ENCODE measurements at places on chromosomes 2 and 18.

DNA sequence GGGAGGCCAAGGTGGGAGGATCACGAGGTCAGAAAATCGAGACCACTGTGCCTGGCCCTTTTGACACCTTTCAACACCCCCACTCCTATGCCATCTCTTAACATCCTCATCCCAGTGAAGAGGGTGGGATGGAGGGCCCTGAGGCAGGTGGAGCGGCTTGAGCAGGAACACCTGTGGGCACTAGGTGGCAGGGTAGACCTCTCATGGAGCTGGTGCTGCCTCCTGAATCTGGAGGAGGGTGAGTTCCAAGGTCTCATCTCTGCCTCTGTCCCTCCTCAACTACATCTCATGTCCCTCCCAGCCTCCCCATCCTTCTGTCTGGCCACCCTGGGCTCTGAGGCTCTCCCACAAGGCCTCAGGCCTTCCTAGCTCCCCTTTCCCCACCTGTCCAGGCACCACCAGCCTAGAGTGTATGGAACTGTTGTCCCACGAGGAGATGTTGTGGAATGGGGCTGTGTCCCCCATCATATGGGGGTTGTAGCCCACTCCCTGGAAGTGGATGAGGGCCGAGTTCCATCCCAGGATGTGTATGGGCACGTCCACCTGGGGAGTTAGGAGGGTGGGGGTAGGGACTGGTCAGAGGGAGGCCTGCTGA is 17.0 kb upstream of the CRYBA2 start:
- DNase-seq: no peak

- DNase-seq: no peak
Measured at GRCh38 chr18:23276451-23276850, 141.2 kb downstream of the CABLES1 start.

DNA sequence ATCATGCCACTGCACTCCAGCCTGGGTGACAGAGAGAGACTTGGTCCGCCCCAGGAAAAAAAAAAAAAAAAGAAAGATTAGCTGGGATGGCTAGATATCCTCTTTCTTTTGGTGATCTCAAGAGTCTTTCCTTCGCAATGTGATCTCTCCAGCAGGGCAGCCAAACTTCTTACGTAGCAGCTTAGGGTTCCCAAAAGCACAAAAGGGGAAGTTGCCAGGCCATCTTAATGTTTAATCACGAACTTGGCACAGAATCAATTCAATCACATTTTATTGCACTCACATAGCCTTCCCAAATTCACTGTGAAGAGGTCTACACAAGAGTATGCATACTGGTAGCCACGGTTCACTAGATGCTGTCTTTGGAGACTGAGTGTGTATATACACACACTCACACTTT is 53.1 kb downstream of the VIL1 start:
- DNase-seq: no peak

DNA sequence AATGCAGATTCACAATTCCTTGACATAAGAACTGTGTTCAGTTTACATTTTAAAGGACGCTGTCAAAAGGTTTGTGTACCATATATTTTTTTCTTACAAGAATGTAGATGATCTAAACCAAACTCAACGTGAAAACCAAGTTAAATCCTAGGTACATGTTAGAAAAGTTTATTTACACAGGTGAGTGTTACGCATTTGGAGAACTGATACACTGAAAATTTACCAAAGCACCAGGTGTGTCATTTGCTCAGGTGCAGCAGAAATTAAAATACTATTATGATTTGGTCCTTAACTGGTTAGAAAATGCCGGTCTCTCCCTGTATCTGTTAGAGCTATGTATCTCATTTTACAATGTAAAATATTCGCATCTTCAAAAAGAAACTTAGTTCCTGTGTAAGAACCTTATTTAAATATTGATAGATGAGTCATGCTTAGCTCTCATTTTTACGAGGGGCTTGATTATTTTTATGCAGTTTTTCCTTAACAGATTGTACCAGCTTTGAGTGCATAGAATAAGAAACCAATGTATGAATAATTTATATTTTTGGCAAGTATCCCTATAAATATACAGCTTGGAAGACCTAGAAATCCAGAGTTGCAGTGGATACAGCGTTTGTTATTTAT is 25.1 kb downstream of the MFF start:
- DNase-seq: no peak

- DNase-seq: peak; percentile 38
Measured at GRCh38 chr18:36187193-36187825, at the start of gene MOCOS. Gene MOCOS (plus strand): TSS chr18:36187497. CDS start chr18:36187540, 43 bp downstream.

- DNase-seq: no peak
Measured at GRCh38 chr18:9958861-9959399, 45.1 kb downstream of the VAPA start.
